ENCODE measurements at places on chromosomes 2 and 18.

DNA sequence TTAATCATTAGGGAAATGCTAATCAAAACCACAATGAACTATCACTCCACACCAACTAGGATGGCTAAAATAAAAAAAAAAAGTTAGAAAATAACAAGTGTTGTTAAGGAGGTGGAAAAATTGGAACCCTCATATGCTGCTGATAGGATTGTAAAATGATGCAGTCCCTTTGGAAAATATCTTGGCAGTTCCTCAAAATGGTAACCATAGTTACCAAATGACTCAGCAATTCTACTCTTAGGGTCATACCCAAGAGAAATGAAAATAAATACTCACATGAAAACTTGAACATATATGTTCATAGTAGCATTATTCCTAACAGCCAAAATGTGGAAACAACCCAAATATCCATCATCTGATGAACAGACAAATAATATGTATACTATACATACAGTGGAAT is 15.7 kb upstream of the ACVR2A start:
- DNase-seq = peak; percentile 69

GRCh38 chr2:126901459-126901858 is 2.8 kb downstream of the TEX51 start:
- DNase-seq = no peak

- DNase-seq = no peak
Measured at GRCh38 chr2:160110674-160111239, 48.3 kb upstream of the PLA2R1 start.

DNA sequence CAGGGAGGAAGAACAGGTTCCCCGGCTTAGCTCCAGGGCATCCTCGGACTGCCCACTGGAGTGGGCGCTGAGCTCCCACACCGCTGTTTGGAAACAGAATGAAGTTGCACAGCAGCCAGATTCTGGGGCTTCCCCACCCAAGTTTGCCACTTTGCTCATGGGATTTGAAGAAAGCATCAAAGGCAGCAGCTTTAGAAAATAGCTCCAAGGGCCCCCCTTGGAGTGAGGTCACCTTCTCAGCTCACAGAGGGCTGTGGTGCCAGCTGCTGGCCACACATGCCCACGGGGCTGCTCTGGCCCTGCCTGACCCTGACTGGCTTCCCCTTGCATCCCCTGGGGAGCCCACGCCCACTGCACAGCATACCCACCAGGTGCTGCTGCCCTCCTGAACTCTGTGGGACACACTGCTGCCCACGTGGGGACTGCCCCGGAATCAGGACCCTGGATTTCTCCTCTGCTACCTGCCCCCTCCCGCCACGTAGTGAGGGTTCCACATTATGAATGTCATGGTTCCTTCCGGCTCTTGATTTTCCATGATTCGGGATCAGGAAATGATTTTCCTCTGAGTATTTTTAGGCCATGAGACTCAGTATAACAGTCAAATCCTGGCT is 70.3 kb downstream of the TGOLN2 start:
- DNase-seq = no peak

DNA sequence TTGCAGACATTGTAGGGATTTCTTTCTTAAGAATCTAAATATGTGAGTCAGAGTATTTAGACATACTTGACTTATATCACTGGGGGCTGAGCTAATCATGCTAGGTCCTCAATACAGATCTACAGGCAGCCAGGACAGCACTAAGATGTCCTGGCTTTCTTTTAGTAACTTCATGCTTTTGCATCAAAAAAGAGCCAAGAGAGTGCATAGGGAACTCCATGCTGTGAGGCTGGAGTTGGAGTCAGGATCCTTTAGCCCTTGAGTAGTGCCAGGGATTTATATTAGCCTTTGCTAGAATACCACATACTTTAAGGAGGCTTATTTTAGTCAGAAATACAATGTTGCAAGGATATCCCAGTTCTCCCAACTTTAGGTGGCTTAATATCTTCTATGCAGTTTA is 289.7 kb downstream of the CCDC85A start:
- DNase-seq = no peak

- peak; percentile 15 for DNase-seq
Measured at GRCh38 chr18:62506495-62507143, 16.2 kb upstream of the ZCCHC2 start.

DNA sequence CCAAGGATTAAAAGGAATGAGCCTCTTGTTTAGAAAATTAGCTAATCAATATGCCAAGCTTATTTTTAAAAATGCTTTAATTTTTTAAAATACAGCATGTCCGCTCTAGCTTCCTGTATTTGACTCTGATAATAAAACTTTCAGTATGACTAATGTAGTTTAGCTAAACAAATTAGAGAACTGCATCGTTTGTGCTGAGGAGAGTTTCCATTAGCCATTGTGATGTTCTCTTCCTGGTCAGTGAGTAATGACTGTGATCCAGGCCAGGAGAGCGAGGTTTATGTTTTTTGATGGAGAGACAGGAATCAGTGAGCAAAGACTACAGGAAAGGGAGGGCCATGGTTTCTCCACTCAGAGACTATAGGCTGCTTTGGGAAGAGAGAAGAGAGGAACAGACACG is 237.2 kb upstream of the ETAA1 start:
- DNase-seq = no peak

GRCh38 chr2:25960920-25961319 is 21.4 kb downstream of the KIF3C start:
- peak; percentile 65 for DNase-seq

GRCh38 chr2:40097691-40098385 is 318.8 kb upstream of the THUMPD2 start:
- no peak for DNase-seq

GRCh38 chr2:19686439-19686838 is 215.3 kb downstream of the TTC32 start:
- DNase-seq = no peak

- no peak for DNase-seq
Measured at GRCh38 chr2:100230754-100231153, 88.4 kb upstream of the AFF3 start.

GRCh38 chr18:53739700-53740099 is 484.8 kb downstream of the MBD2 start:
- no peak for DNase-seq

GRCh38 chr18:9850309-9850708 is 35.5 kb upstream of the TXNDC2 start:
- DNase-seq = no peak

GRCh38 chr18:73784853-73785252 is 362.8 kb downstream of the FBXO15 start:
- DNase-seq = no peak

DNA sequence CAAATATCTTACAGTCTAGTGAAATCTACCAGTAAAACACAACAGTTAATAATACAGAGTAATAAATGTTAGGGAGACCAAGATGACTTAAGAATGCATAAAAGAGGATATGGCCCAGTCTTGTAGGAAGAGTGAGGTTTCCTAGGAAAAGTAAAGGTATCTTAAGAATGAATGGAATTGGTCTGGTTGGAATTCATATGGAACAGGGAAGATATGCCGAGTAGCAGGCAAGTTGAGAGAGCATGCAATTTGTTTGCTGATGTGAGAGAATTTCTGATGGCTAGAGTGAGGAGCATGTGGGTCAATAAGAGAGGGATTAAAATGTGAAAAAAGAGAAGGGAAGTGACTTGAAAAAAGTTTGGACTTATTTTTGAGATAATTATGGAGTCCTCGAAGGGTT is 512.9 kb upstream of the ZEB2 start:
- DNase-seq = no peak

DNA sequence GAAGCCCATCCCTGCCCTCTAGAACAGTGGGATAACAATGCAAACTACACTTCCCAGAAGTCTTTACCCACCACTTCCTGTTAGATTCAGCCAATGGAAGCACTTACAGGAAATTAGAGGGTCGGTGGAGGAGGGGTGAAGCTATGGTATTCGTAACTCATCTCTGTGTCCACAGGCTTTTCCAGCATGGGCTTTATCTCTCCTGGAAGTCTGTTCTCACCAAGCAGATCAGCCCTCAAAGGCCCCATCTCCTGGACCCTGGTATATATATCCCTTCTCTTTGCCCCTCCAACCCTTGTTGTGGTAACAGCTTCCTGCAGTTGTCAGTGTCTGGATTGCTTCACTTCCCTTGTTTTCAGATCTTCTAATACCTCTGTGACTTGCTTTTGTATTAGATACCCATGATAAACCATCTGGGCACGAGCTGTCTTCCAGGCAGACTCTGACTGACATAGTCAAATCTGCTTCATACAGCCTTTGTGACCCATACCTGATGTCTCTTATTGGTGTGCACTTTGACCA is 475.0 kb upstream of the POU3F3 start:
- peak; percentile 61 for DNase-seq

DNA sequence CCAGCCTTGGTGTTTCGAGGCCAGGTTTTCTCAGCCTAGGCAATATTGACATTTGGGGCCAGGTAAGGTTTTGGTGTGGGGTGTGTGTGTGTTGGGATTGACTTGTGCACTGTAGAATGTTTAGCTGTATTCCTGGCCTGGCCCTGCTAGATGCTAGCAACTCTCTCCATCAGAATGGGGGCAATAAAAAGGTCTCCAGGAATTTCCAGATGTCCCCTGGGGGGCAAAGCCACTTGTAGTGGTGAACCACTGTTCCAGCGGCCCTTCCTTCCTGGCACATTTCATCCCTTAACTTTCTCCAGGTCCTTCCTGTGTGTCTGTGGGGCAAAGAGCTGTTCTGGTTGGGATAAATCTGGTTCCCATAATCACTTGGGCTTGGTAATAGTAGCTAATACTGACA is 12.0 kb downstream of the LIPG start:
- no peak for DNase-seq

DNA sequence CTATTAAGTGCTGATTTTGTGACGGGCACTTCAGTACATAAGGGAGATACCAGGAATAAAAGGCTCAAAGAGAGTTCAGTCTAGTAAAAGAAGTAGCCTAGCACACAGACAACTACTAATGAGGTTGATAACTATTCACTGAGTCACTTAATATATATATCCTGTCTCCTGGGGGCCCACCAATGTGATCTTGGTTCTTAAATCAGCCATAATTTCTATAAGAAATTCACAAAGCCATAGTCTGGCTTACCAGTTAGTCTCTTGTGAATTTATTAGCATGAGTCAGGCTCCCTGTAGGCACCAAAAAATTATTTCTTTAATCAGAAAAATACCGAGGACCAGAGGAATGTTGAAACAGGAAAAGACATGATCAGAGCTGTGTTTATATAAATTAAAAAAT is 10.4 kb downstream of the KCNE4 start:
- no peak for DNase-seq

DNA sequence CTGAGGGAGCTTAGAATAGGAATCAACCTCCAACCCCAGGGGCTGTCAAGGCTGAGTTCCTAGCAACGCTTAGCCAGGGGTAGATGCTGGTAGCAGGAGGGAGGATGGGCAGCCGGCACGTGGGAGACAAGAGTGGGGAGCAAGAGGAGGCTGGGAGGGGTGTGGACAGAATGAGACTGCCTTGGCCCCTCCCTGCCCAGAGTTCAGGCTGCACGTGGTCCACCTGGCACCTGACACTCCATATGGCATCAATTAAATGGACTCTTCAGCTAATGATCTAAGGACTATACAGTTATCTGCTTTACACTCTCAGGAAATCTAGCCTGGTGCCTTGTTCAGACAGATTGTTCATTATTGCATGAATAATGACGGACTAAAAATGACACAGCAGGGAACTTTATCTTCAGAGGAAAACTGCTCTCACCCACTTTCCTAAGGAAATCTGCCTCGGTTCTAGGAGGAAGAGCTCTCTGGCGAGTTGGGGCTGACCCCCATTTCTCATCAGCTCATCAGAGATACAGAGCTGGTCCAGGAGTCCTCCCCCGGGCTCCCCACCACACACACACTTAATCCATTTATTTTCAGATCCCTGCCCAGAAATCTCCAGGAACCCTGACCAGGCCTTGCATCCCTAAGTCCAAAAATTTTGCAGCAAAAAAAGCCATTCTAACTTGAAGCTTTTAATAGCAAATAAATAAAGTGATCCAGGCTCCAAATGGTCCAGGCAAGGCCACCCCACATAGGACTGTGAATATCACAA is 102.1 kb upstream of the CDC42EP3 start:
- no peak for DNase-seq

GRCh38 chr2:171958475-171958874 is 36.2 kb downstream of the HAT1 start:
- peak; percentile 15 for DNase-seq

DNA sequence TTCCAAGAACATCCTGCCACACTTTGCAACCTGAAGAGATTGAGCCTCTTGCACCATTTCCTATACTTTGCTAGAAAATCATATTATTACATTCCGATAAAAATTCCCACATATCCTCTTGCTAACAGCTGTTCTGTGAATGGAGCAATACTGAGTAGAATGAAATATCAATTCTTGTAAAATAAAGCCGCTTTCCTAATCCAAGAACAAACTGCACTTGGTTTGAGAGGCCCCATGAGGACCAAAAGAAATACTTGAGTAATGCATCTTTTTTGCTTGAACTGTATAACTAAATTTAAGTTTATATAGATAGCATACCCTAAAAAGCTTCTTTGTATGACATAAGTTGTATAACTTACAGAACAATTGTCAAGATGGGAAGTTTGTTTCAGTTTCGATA is 632.4 kb upstream of the SLC8A1 start:
- no peak for DNase-seq

DNA sequence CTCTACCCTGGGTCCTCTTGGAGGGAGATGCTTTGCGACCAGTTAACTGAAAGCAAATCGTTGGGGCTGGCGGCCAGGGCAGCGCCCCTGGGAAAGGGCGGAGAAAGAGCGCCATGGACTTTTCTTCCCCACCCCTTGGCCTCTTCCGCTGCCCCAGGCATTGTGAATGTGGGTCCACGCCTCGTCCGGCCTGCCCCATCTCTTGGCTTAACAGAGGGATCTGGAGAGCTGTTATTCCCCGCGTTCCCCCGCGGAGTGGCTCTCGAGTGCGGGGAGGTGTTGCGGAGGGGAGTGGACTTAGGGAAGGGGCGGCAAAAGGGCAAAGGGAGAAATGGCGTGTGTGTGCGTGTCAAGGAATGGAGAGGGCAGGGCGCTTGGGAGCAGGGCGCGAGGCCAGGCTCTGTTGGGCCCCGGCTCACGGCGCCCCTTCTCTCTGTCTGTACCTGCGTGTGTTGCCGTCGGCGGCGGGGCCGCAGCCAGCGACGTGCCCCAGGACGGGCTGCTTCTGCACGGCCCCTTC is 6.6 kb downstream of the EMX1 start:
- DNase-seq = no peak

DNA sequence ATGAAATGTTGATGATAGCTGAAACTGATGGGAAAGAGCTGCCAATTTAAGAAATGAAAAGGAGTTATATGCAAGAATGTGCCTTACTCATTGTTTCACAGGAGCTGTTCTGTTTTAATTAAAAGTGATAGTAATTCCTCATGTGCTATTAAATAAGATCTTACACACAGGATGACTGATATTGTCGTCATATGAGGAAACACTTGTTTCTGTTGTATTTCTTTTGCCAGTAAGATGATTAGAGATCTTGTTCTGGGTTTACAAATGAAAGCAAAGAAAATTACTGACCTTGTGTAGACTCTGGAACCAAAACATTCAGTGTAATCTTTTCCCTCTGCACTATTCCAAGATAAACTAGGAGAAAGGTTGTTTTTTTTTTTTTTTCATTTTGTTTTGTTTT is 123.6 kb downstream of the MAP3K20 start:
- no peak for DNase-seq

- no peak for DNase-seq
Measured at GRCh38 chr2:6957031-6957714, 40.0 kb downstream of the RNF144A start.

GRCh38 chr2:72023678-72024390 is 123.8 kb downstream of the CYP26B1 start:
- DNase-seq = no peak

- DNase-seq = no peak
Measured at GRCh38 chr18:6616981-6617380, 112.5 kb upstream of the ARHGAP28 start.

Data from suppressor macrophage (primary cell).